Activated T-cell treated with anti-CD3 and anti-CD28 coated beads, Interleukin-2, amount 50 U/mL, for 72 hours (primary cell): ENCODE measurements at places on chromosomes 1 and 21. TPM values are rescaled to one million over a fixed set of nuclear protein-coding genes. Genes with fewer than 3 reads are reported as not detected.

GRCh38 chr1:19708567-19709110, 44.0 kb downstream of the HTR6 start:
- DNase-seq: no peak

DNA sequence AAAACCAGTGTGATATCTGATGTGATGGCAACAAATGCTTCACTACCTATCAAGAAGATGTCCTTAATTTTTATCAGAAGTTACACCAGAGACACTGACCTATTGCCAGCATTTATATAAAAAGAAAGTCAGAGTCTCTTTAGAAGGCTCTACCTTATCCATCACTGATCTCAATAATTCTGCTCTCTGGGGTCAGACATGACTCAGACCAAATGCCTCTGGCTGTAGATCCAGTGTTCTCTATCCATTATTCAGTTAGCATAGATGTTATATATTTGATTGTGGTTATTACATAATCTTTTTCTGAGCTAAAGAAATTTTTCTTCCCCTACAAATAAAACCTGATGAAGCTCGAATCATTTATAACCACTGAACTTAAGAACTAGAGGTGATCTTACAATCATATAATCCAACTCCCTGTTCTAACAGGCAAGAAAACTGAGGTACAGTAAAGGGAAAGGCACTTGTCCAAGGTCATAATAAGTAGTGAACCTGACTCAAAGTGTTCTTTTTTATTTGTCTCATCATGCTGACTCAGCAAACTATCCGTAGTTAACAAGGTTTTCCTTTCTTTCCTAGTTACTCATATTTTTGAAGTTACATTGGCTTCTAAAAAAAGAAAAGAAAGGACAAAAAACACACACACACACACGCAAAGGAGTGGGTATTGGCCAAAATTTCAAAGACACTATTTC, 43.6 kb upstream of the ESRRG start:
- DNase-seq: no peak

- DNase-seq: no peak
These were observed at the start of gene RGS5 for GRCh38 chr1:163202833-163203451. Gene RGS5 (minus strand): TSS chr1:163202916. CDS start chr1:163202835, 81 bp downstream.

GRCh38 chr21:40128891-40129290, 261.7 kb downstream of the PCP4 start:
- DNase-seq: no peak

- DNase-seq: no peak
These were observed 428.4 kb upstream of the B3GALT2 start for GRCh38 chr1:193614817-193615216.

DNA sequence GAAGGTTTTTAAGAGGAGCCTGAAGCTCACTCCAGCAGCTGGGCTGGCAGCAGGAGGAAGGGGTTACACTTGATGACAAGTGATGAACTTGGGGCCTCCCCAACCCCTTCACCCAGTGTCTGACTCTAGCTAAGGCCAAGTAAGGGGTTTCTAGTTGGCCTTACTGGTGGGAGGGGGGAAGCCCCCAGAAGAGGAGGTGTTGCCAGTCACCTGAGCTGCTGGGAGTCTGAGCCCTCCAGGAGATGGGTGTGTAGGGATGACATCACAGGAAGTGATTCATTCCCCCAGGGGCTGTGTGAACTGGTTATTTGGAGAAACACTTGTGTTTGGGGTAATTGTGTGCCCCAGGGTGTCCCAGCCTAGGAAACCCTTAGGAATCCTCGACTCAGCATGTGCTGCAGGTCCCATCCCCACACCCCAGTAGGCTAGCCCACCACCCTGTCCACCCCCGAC, 3.1 kb downstream of the PADI1 start:
- peak; percentile 72 for DNase-seq

DNA sequence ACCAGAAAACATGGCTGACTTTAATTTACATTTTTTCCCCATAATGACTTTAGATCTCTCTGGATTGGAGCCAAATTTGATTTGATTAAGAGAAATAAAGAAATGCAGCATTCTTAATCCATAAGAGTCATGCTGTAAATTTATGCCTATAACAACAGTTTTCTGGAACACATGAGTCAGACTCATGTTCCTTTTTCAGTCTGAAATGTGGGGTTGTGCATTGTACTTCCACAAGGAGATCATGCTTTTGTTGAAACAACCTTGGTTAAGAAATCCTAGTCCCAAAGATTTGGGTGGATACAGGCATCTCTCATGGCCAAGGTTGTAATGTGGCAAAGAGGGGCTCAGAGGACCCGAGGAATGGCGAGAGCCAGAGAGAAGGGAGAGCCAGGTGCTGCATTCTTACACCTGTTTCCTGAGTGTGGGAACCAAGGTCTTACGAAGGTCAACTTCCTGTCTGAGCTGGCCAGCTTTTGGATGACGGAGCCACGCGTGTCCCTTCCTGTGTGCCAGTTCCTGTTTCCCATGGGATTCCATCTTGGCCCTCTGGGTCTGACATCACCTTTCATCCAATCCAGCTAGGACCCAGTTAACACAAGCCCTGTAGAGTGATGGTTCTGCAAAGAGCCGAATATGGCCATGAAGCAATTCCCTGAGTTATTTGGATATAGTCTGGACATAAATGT, 23.1 kb downstream of the CLDN14 start:
- DNase-seq: no peak

- DNase-seq: no peak
These were observed 561.1 kb downstream of the NPHP4 start for GRCh38 chr1:5430911-5431697.

GRCh38 chr21:26715878-26716506, 129.2 kb downstream of the ADAMTS1 start:
- peak; percentile 31 for DNase-seq

DNA sequence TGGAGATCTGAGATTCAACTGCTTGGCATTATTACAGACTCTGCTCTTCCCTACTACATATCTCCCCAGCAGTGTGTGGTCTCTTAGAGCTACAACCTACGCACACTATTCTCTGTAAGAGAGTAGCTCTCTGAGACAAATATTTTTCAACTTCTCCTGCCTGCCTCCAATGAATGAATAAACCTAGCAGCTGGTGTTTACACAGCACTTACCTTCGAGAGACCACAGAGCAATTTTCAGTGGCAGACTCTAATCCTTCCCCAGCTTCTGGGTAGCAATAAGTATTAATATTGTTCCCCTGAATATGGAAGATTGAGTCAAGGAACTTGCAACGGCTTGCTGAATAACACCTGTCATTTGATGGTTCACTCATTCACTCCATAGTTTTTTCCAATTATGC, 350.9 kb upstream of the SPAG17 start:
- no peak for DNase-seq

DNA sequence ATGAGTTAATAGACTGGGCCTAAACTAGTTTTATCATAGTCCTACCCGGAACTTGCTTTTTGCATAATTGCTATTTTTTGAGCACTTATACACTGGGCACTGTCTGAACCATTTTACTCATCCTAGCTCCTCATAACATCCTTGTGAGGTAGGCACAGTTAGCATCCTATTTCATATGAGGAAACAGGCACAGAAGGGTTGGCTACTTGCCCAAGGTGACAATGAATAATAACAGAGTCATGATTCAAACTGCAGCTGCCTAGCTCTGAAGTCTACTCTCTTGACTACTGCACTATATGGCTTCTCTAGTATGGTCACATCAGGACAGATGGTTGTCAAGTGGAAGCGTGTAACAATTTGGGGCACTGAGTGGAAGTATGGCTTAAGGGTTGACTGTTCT, 18.2 kb upstream of the RC3H1 start:
- no peak for DNase-seq

- no peak for DNase-seq
These were observed 38.0 kb upstream of the HLX start for GRCh38 chr1:220841293-220841692.

DNA sequence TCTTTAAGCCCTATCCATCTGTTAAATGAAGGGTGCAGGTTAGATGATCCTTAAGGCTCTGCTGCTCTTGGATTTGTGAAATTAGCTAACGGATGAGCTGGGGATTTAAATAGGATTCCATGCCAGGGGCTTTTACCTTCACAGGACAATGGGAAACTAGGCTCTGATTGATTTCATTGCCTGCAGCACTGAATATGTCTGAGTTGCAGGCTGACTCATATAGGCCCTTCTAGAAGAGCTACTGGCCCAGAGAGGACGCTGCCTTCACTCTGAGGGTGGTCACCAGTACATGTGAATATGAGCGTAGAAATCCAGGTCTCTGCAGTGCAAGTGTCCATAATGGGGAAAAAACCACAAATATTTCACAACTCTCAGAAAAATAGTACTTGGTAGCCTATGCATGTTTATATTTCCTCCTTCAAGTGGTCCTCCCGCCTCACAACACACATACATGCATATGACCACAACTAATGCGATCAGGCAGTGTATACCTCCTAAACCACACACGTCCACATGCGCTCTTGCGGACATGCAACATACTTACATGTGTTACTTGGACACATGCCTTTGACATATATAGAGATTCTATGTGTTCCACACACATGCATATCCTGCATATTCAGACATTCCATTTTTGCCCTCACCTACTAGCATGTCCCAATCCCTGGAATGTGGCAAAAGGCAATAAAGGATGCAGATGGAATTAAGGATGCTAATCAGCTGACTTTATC, 233.8 kb upstream of the JUN start:
- DNase-seq: no peak

DNA sequence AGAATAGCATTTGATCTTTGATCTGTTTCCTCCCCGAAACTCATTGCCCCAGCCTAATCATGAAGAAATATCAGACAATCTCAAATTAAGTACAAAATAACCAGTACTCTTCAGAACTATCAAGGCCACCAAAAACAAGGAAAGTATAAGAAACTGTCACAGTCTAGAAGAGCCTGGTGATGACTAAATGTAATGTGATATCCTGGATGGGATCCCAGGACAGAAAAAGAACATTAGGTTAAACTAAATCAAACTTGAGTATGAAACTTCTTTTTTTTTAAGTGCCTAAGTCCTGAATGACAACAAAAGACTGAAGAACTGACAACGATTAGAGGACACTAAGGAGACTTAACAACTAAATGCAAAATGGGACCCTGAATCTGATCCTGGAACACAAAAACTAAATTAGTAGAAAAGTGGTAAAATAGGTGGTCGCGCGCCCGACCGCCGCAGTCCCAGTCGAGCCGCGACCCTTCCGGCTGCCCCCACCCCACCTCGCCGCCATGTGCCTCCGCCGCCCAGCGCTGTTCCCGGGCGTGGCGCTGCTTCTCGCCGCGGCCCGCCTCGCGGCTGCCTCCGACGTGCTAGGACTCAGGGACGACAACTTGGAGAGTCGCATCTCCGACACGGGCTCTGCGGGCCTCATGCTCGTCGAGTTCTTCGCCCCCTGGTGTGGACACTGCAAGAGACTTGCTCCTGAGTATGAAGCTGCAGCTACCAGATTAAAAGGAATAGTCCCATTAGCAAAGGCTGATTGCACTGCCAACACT, 5.5 kb upstream of the PRKAB2 start:
- DNase-seq: peak; percentile 8

GRCh38 chr1:180849031-180849775, 63.5 kb upstream of the KIAA1614 start:
- DNase-seq: no peak

DNA sequence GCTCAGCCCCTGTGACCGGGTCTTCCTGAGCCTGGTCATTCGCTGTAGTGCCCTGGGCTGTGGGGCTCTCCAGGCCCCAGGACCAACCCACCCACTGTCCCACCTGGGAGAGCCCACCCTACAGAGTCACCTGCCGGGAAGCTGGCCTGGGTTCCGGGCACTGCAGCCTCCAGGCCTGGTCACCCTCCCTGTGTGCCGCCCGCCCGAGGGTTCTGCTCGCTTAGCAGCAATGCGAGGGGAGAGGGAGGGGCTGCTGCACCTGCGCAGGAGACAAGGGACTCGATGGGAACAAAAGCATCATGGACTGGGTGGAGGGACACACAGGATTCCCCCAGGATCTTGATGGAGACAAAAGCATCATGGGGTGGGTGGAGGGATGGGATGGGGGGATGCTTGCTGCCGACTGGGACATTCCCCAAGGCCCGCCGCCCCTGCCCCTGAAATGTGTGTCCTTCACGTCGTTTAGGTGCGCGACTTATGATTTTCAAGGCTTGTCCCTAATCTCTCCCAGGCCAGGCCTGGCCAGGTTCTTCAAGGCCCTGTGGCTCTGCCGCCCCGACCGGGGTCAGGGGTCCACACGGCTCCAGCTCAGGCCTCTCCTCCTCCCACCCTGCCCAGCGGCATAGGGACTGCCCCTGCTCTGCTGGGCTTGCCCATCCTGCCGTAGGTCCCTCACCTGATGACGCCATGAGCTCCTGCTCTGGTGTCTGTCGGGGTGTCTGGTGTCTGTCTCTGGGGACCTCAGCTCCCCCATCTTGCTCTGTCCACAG, 1.7 kb downstream of the KRTAP10-8 start:
- DNase-seq: no peak

- peak; percentile 58 for DNase-seq
These were observed 8.3 kb downstream of the IL24 start for GRCh38 chr1:206905295-206906164.

- no peak for DNase-seq
These were observed 48.9 kb downstream of the CD247 start for GRCh38 chr1:167469280-167469965.

GRCh38 chr1:31799196-31799894, 16.5 kb downstream of the SPOCD1 start:
- DNase-seq: no peak

DNA sequence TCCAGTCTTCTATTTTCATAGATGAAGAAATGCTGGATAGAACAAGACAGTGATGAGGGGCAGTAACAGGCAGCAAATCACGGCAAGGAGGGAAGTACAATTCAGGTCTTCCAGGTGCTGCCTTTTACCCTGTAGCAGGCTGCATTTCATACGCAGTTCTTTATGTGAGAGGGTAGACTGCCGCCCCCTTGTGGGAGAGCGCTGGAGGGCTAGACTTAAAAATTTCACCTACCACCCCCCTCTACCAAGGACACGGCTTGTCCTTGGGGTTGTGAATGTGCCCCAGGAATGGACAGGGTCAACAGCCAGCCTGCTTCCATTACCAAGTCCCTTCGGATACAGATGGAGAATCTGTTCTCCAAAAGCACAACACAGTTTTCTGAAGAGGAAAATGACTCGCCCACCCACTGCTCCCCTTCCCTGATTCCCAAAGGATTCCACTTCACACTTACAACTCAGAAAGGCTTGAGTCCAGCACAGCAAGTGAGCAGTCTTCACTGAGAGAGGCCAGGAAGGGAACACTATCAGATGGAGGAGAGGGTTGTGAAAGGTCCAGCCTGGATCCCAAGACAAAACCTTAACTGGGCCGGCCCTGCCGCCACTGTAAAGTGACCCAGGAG, 7.4 kb downstream of the WDR77 start:
- DNase-seq: peak; percentile 66

Gene ADGRL4
- total RNA-seq: not detected

Gene NFASC
- 0.38 TPM for total RNA-seq

Gene LAMTOR2
- total RNA-seq: 58.7 TPM

Gene HECTD3
- 34.1 TPM for total RNA-seq

Gene FAM78B
- 0.90 TPM for total RNA-seq

Gene RGS8
- total RNA-seq: not detected

Gene LTN1
- total RNA-seq: 28.2 TPM

Gene TNNT2
- not detected for total RNA-seq

Gene NUDT4B
- total RNA-seq: 0.65 TPM

Gene LINGO4
- 0.19 TPM for total RNA-seq
